ENCODE measurements at places on chromosomes 1 and 21. TPM values are rescaled to one million over a fixed set of nuclear protein-coding genes. Genes with fewer than 3 reads are reported as not detected.

The PRAMEF11 gene
- not detected for total RNA-seq

The PADI2 gene
- total RNA-seq, result 1.5 TPM

The FLG2 gene
- not detected for total RNA-seq

The NR1I3 gene
- not detected for total RNA-seq

The S100A7A gene
- total RNA-seq, result not detected
